GM04504 (cell line): ENCODE measurements at places on chromosomes 5 and 9.

GRCh38 chr9:87683751-87684626, 41.9 kb upstream of the CTSL start:
- DNase-seq: no peak

GRCh38 chr9:76294301-76294700, 99.9 kb downstream of the RFK start:
- DNase-seq: no peak

GRCh38 chr5:64963278-64963677, 194.5 kb downstream of the CWC27 start:
- no peak for DNase-seq

- DNase-seq: no peak
Measured at GRCh38 chr9:91360551-91361290, 997 bp downstream of the AUH start.

- no peak for DNase-seq
Measured at GRCh38 chr5:111168608-111169007, 55.6 kb upstream of the CAMK4 start.

DNA sequence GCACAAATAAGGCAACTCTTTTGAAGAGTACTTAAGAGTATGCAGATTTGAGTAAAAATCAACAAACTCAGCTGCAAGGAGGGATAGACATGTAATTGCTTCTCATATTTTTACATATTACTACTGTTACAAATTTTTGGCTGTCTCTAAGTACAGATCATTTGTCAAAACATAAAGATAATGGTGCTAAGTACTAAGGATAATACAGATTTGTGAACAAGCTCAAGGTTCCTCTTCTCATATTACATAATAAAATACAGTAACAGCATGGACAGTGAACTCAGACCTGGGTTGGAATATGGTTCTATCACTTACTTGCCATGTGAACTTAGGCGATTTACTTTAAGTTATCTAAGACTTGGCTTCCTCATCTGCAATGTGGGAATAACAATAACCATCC, 168.0 kb downstream of the AP3B1 start:
- no peak for DNase-seq

DNA sequence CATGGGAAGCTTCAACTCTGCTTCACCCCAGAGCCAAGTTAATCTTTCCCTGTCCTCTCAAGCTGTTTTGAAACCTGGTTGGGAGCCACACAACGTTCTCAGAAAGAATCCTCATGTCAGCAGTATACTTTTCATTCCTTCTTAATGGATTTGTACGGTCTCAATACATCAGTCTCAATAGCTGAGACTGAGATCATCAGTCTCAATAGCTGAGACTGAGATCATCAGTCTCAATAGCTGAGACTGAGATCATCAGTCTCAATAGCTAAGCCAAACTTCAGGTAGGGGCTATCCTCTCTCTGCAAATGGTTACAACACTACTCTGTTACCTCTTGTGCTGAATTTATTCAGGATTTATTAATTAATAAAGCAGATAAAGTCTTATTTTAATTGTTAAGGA, 1317.4 kb upstream of the CDH9 start:
- no peak for DNase-seq

DNA sequence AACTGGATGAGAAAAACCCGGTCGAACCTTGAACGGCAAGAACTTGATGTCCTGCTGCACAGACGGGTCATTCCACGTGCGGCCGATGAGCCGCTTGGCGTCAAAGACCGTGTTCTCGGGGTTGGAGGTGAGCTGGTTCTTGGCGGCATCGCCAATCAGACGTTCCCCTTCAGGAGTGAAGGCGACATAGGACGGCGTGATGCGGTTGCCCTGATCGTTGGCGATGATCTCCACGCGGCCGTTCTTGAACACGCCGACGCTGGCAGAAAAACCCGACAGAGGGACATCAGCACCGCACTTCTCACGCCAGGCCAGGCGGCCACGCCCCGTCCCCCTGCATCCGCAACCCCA, 519 bp downstream of the HSPA5 start:
- DNase-seq: no peak

GRCh38 chr5:114332925-114333324, 28.9 kb upstream of the KCNN2 start:
- DNase-seq: no peak

DNA sequence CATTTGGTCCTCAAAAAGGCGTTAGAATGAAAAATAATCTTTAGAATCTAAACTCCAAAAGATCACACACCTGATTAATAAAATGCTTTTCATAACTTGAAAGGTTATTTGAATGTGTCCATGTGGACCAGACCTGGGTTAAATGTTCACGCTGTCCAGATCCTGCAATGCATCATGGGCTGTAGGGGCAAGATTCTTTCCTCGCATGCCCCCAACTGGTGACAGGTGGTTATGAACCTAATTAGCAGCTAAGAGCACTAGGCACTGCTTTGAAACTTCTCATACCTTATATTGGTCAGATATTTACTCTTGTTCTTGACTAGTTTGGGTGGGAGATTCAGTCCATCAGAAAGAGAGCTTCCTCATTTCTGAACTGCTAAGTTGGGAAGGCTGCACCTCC, 19.3 kb upstream of the PIP5K1B start:
- no peak for DNase-seq

DNA sequence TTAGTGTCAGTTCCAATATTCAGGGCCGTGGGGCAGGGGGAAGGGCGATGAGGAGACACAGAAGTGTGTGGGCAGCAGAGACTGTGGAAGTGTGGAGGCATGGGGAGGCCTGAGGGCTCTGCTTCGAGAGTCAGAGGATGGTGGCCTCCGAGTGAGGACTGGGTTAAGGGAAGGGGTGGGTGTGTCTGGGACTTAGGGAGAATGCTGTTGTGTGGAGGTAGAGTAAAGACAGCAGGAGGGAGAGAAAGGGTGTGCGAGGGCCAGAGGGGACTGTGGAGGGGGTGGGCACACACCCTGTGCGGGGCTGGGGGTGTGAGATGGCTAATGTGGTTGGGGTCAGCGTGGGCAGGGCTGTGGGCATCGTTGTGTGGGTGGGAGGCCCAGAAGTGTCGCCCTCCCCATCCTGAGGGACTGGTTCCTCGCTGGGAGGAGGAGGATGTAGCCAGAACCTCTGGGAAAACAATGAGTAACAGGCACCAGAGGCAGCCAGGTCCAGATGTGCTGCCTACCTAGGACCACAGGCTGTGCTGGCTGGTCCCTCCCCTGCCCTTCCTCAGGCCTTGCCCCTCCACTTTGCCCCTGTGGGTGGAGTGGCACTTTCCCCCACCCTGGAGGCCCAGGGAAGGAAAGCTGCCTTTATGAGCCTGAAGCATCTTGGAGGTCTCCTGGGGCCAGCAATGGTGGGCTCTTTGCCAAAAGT, 4.2 kb downstream of the USP20 start:
- no peak for DNase-seq

GRCh38 chr5:54670281-54670680, 152.7 kb downstream of the SNX18 start:
- no peak for DNase-seq

DNA sequence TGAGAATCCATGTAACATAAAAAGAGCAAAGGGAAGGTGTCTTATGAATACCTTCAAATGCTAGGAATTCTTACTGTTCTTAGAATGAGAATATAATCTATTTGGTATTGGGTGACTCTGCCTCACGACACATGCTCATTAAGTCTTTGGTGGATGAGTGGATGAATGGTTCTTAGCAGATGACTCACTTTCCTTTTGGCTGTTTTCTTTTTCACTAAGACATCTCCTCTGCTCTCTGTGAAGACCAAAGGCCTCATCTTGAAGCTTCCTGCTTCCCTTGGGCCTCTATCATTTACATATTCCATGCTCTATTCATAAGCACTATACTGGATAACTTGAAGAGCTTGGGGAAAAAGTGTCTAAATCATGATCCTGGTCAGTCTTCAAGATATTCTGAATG, 468.1 kb downstream of the SPATA31D1 start:
- peak; percentile 28 for DNase-seq

DNA sequence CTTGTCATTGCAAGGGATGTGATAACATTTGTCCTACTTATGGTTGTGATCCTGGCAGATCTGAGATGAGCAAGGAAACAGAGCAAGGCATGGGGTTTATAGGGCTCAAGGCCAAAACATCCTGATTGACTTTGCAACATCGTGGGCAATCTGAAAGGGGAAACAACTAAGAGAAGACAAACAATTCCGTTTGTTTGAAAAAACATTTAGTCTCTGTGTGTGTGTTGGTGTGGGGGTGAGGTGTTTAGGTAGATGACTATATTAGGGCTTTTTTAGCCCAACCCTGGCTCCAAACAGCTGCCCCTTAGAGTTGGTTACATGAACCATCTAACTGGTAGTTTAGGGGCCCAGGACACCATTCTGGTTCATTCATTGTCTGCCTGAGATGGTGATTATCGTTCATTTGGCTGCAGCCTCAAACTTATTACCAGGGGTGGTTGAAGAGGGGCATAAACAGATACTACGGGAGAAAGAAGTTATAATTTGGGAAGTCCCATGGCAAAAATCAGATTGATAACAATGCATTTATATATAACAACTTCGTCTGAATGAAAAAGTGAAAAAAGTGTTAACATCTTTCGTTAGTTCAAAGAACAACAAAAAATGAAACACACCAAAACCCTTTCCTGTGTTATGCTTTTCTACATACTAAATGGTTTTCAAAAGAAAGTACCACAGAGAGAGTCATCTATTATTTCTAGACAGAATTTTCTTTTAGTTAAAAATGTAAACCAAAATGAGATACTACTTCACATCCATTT, 5.7 kb downstream of the FYB1 start:
- no peak for DNase-seq

- no peak for DNase-seq
Measured at GRCh38 chr5:178478370-178478769, 111.8 kb downstream of the COL23A1 start.

DNA sequence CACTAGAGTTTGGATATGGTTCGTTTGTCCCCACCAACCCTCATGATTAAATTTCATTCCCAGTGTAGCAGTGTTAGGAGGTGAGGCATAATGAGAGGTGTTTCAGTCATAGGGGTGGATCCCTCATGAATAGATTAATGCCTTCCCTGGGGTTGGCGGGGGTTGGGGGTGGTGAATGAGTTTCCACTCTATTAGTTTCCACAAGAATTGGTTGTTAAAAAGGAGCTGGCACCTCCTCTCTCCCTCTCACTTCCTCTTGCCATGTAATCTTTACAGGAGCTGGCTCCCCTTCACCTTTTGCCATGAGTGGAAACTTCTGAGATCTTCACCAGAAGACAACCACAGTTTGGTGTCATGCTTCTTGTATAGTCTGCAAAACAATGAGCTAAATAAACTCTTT, 333.7 kb downstream of the ENC1 start:
- no peak for DNase-seq

DNA sequence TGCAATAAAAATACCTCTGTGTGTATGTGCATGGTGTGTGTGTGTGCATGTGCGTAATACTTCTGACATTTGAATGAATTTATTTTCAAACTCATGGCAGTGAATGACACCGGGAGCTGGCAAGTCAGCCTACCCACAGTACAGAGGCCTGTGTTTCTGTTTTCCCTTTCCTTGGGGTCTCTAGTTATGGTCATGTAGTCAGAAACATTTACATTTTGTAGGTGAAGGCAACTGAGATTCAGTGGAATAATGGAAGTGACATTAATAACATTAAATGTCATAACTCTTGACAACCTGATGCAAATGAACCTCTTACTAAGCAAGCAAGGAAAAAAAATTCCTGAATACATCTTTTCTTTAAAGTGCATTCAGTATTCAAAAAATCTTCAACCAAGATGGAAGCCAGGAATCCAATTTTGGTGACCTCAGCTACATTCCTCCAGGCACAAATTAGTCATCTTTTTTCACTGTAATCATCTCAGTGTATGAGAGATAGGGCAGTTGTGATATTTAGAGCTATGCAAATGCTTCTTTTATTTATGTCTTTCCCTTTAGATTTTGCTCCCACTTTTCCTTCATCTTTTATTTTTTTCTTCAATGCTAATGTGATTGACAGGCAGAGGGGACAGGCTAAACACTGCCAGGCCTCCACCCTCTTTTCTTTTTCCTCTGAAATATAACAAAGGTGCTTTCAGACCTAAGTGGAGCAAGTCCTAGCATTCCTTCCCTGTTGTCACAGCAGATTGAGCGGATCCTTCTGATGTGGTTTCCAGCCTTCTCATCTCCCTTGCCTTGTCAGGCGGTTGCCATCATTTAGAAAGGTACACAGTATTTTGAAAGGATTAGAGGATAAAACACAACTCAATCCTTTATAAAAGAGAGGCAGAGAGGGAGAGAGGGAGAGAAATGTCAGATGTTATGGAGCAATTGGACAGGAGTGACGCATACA, 569.8 kb upstream of the ADAMTS16 start:
- no peak for DNase-seq

DNA sequence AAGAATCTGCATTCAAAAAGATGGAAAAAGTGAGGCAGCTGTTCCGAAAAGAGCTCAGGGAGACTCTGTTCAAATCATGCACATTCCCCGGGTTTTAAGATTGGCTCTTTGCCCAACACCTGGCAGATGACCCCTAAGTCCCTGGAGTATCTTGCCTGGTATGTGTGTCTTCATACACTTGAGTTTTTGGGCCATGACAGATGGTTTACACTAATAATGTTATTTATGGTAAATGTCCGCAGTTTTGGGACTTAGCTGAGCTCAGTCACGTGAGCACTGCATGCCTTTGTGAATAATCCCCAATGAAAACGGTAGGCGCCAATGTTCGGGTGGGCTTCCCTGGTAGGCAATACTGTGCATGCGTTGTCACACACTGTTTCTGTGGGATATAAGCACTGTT, 316.1 kb downstream of the PRDM9 start:
- DNase-seq: no peak

GRCh38 chr9:127445851-127446712, 5.1 kb downstream of the RPL12 start:
- DNase-seq: no peak

DNA sequence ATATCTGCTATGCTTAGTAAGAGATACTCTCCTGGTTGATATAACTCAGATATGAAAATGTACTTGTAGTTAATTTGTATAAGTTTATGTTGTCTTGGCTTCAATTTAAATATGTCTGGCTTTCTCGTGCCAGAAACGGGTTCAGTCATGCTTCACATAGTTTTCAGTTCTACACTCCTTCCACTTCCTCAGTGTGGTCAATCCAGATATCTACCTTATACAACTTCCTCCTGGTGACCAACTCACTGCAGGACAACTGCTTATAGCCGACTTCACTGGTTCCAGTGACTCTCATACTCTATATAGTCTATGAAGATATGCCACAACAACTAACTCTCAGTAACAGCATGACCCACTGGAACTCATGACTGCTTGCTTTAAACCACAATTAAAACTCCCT, 690.4 kb downstream of the SLCO4C1 start:
- no peak for DNase-seq

- no peak for DNase-seq
Measured at GRCh38 chr5:138903130-138903775, 28.1 kb upstream of the LRRTM2 start.

GRCh38 chr5:141560725-141561483, 57.9 kb downstream of the DIAPH1 start:
- peak; percentile 96 for DNase-seq

DNA sequence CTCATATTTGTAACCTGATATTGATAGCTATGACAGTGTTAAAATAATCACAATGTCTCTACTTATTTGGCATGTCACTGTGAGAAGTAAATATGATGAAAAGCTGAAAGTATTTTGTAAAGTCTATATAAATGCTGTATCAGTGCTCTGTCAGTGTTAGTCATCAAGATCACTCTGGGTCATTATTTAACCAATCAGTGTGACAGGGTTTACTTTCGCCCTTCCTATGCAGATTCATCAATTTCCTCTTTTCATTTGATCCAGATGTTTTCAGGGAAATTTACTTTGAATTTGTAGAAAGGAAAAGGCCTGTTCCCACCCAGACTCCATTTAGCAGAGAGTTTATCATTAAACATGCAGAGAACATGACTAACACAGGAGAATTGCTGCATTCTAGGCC, 9.9 kb upstream of the PCSK5 start:
- no peak for DNase-seq

GRCh38 chr5:16736158-16736995, 119.6 kb upstream of the RETREG1 start:
- DNase-seq: peak; percentile 46
